ENCODE measurements at places on chromosomes 3 and 15.
A peak's percentile ranks its signal among the peaks of the same experiment; 100 is the strongest.

DNA sequence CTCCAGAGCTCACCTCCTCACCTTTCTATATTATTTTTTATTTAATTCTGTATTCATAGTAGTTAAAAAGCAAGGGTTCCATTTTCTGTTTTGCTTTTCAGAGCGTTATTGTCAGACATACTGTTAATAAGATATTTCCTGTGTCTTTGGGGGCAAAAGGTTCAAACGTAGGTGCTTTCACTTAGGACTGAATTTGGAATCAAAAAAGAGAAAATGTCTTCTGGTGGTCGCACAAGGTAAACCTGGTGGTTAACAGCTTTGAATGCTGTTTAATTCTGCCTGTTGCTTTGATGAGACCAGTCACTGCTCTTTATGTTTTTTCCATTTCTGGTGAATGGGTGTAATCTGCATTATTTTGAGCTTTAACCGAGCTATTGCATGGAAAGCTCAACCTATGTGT is 212.5 kb downstream of the TCF12 start:
- peaks cover 4% of the 10 kb centered on the region for H3K36me3 ChIP-seq
- no peak for DNase-seq
- no peaks in the 10 kb centered on the region for H3K27me3 ChIP-seq
- no peaks in the 10 kb centered on the region for H3K4me1 ChIP-seq
- no peak overlapping the region for H3K4me3 ChIP-seq

- no peak overlapping the region for H3K4me3 ChIP-seq
- DNase-seq: no peak
- H3K36me3 ChIP-seq: peaks cover 41% of the 10 kb centered on the region
- H3K27me3 ChIP-seq: no peaks in the 10 kb centered on the region
Measured at GRCh38 chr15:60494108-60494507, 15.2 kb upstream of the ICE2 start.

DNA sequence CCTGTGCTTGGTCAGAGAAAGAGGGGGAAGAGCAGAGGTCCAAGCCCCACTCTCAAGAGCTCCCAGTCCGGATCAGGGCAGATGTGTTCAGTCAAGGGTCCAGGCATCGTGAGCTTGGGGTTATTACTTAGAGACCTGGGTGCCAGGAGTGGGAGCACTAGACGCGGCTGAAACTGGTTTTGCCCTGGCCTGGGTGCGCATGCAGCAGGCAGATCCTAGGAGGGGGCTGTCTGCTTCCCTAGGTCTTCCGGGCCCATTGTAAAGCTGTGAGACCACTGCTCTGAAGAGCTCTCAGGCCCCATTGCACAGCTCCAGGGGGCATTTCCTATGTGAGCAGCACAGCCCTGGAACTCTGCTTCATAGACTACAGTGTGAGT is 204.9 kb upstream of the LINGO1 start:
- no peak overlapping the region for H3K4me3 ChIP-seq
- peaks cover 4% of the 10 kb centered on the region for H3K27me3 ChIP-seq
- no peak overlapping the region for H3K27ac ChIP-seq

DNA sequence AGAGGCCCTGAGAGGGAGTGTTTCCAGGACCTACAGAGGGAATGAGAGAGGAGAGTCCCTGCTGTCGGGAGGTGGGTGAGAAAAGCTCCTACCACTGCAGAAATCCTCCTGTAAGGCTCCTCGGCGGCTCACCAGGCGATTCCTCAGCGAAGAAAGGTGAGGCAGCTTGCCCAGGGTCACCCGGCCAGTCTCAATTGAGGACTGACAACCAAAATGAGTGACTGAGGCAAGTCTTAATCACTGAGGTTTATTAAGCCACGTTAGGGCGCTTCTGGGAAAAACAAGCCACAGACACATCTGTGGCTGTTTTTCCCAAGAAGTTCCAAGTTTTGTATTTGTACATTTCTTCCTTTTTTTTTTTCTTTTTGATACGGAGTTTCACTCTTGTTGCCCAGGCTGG is 48.5 kb downstream of the ZDHHC19 start:
- H3K36me3 ChIP-seq: no peaks in the 10 kb centered on the region
- H3K27me3 ChIP-seq: no peaks in the 10 kb centered on the region
- H3K4me1 ChIP-seq: no peaks in the 10 kb centered on the region
- H3K27ac ChIP-seq: no peak overlapping the region
- DNase-seq: no peak

GRCh38 chr3:31979001-31979697 is 1.9 kb downstream of the OSBPL10 start:
- no peak for DNase-seq
- peaks cover 6% of the 10 kb centered on the region for H3K4me1 ChIP-seq
- H3K27ac ChIP-seq: no peak overlapping the region

GRCh38 chr3:97689962-97690361 is 74.6 kb upstream of the ARL6 start:
- no peaks in the 10 kb centered on the region for H3K27me3 ChIP-seq
- no peaks in the 10 kb centered on the region for H3K36me3 ChIP-seq
- H3K27ac ChIP-seq: no peak overlapping the region
- DNase-seq: no peak
- H3K4me1 ChIP-seq: no peaks in the 10 kb centered on the region

- no peak for DNase-seq
- no peak overlapping the region for H3K27ac ChIP-seq
- no peaks in the 10 kb centered on the region for H3K36me3 ChIP-seq
- H3K27me3 ChIP-seq: no peaks in the 10 kb centered on the region
Measured at GRCh38 chr3:111156517-111156916, 84.9 kb downstream of the NECTIN3 start.

DNA sequence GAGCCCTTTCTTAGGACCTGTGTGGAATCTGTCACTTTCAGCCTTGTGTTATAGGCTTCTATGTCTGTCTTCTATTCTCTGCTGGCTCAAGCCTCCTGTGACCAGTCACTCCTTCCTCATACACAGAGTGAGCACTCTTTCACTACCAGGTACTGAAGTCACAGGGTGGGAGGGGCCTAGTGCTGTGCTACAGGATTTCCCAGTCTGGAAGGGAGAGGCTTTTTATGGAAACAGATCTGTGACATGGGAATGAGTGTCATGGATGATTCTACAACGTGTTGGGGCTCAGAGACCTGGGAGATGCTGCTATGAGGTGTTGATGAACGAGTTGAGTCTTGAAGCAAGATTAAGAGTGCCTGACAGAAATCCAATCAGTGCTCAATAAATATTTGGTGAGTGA is 100.5 kb downstream of the PDCD6IP start:
- no peak overlapping the region for H3K27ac ChIP-seq
- DNase-seq: no peak
- no peak overlapping the region for H3K4me3 ChIP-seq

GRCh38 chr3:79032686-79033318 is 735.0 kb downstream of the ROBO1 start:
- no peaks in the 10 kb centered on the region for H3K27me3 ChIP-seq
- DNase-seq: no peak
- no peaks in the 10 kb centered on the region for H3K36me3 ChIP-seq
- H3K4me1 ChIP-seq: no peaks in the 10 kb centered on the region
- H3K27ac ChIP-seq: no peak overlapping the region
- no peak overlapping the region for H3K4me3 ChIP-seq

- H3K4me1 ChIP-seq: no peaks in the 10 kb centered on the region
- H3K27me3 ChIP-seq: peaks cover 24% of the 10 kb centered on the region
- H3K36me3 ChIP-seq: no peaks in the 10 kb centered on the region
- H3K4me3 ChIP-seq: no peak overlapping the region
Measured at GRCh38 chr3:66039590-66039887, 821 bp upstream of the MAGI1 start.

GRCh38 chr3:71752831-71753700 is 589 bp upstream of the GPR27 start:
- H3K27ac ChIP-seq: no peak overlapping the region
- peak overlapping the region; percentile 49 for H3K4me3 ChIP-seq
- H3K36me3 ChIP-seq: no peaks in the 10 kb centered on the region
- H3K27me3 ChIP-seq: peaks cover 4% of the 10 kb centered on the region

DNA sequence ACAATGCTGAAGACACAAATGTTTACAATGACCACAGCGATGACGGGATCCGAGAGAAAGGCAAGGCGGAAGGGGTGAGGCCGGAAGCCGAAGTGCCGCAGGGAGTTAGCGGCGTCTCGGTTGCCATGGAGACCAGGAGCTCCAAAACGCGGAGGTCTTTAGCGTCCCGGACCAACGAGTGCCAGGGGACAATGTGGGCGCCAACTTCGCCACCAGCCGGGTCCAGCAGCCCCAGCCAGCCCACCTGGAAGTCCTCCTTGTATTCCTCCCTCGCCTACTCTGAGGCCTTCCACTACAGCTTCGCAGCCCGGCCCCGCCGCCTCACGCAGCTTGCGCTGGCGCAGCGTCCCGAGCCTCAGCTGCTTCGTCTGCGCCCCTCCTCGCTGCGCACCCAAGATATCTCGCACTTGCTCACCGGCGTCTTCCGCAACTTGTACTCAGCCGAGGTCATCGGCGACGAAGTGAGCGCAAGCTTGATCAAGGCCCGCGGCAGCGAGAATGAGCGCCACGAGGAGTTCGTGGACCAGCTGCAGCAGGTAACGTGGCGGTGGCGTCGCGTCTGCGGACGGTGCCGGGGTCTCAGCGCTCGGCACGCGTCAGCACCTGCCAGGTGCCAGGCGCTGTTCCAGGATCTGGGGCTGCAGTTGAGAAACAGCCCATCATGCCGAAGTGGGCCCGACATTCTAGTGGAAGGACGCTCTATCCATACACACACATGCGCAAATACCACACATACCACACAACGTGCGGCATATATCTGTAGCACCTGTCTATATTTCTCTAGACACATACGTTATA is at the start of gene DLEC1:
Gene DLEC1, plus strand, starts transcription at position 108 of the 798 bp plus-strand sequence. Its CDS starts 18 bp downstream, at position 126.
- H3K27me3 ChIP-seq: no peaks in the 10 kb centered on the region
- H3K27ac ChIP-seq: peak within 1 kb of the TSS; percentile 85
- H3K36me3 ChIP-seq: no peaks in the 10 kb centered on the region
- H3K4me3 ChIP-seq: peak within 1 kb of the TSS; percentile 59
- peaks cover 32% of the 10 kb centered on the region for H3K4me1 ChIP-seq

DNA sequence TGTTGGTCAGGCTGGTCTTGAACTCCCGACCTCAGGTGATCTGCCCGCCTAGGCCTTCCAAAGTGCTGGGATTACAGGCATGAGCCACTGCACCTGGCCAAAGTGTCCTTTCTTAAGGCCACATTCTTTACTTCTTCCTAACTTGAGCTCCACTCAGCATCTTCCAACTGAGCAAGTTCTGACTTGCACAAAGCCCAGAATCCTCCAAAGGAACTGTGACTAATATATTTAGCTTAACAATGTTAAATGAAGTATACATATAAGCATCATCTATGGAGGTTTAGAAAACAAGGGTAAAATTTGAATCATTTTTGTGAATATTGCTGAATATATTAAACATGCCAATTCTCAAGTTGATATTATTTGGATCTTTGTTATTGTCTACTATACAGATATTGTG is 93.7 kb downstream of the SHQ1 start:
- no peak for DNase-seq
- H3K4me1 ChIP-seq: peaks cover 12% of the 10 kb centered on the region
- H3K36me3 ChIP-seq: no peaks in the 10 kb centered on the region
- H3K27me3 ChIP-seq: no peaks in the 10 kb centered on the region
- H3K4me3 ChIP-seq: no peak overlapping the region
- no peak overlapping the region for H3K27ac ChIP-seq

DNA sequence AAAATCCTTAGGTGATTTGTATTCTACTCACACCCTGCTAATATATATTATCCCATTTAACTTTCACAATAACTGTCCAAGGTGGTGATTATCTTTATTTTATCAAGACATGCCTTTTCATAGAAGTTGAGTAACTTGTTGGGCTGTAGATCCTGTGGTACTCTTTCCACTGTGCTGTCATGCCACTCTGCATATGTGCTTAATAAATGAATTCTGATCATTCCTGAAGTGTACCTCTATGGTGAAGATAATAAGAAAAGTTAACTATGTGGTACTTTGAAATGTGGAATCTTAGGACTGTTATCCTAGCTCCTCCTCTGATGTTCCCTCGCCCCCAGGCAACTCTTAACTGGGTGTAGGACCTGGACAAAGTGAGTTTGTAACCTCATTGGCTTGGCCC is 5.2 kb downstream of the SNRK start:
- no peaks in the 10 kb centered on the region for H3K27me3 ChIP-seq
- H3K4me1 ChIP-seq: peaks cover 63% of the 10 kb centered on the region
- peak overlapping the region; percentile 88 for H3K27ac ChIP-seq
- H3K36me3 ChIP-seq: no peaks in the 10 kb centered on the region
- H3K4me3 ChIP-seq: peak overlapping the region; percentile 16

GRCh38 chr3:139357899-139358298 is 14.1 kb downstream of the MRPS22 start:
- H3K4me3 ChIP-seq: no peak overlapping the region
- H3K27me3 ChIP-seq: no peaks in the 10 kb centered on the region
- peaks cover 80% of the 10 kb centered on the region for H3K36me3 ChIP-seq
- H3K4me1 ChIP-seq: no peaks in the 10 kb centered on the region
- DNase-seq: no peak
- H3K27ac ChIP-seq: no peak overlapping the region

DNA sequence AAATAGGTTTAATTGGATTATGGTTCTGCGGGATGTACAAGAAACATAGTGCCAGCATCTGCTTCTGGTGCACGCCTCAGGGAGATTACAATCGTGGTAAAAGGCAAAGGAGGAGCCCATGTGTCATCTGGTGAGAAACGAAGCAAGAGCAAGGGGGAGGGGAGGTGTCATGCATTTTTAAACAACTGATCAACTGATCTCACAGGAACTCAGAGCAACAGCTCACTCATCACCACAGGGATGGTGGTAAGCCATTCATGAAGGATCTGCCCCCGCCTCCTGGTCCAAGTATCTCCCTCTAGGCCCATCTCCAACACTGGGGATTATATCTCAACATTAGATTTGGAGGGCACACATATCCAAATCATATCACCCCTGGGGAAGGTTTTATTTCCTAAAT is 42.1 kb upstream of the FGF7 start:
- no peak overlapping the region for H3K4me3 ChIP-seq
- H3K27ac ChIP-seq: no peak overlapping the region
- H3K27me3 ChIP-seq: no peaks in the 10 kb centered on the region
- no peaks in the 10 kb centered on the region for H3K36me3 ChIP-seq
- H3K4me1 ChIP-seq: no peaks in the 10 kb centered on the region

DNA sequence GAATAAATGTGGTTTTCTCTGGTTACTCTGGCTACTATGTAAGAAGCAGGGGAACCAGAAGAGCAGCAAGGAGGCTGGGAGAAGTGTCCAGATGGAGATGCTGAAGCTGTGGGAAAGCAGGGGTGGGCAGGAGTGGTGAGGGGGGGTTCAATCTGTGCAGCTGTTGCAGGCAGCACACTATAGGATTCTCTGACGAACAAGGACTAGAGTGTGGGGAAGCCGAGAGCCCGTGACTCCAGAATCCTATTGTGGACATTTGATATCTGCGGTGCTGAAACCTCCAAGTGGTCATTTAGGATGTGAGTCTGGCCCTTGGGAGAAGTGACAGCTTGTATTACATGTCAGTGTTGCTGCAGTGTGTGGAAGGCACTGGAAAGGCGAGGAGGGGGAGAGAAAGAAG is 60.5 kb downstream of the GABRB3 start:
- H3K4me3 ChIP-seq: no peak overlapping the region
- no peaks in the 10 kb centered on the region for H3K36me3 ChIP-seq
- no peaks in the 10 kb centered on the region for H3K27me3 ChIP-seq
- H3K27ac ChIP-seq: no peak overlapping the region

Data from effector memory CD4-positive, alpha-beta T cell (primary cell).